Right atrium auricular region (tissue), 2 donors: ENCODE measurements at places on chromosomes 2 and 18. TPM values are rescaled to one million over a fixed set of nuclear protein-coding genes. Genes with fewer than 3 reads are reported as not detected.

Gene LGALSL
- 19.1 TPM for total RNA-seq

Gene NTSR2
- not detected for total RNA-seq

Gene CHAC2
- 4.3 TPM for total RNA-seq

GRCh38 chr2:120396013-120396860 is 50.3 kb downstream of the INHBB start:
- H3K27me3 ChIP-seq = no peaks in the 10 kb centered on the region
- H3K4me3 ChIP-seq = no peak overlapping the region
- H3K27ac ChIP-seq = no peak overlapping the region
- no peak for DNase-seq
- no peaks in the 10 kb centered on the region for H3K4me1 ChIP-seq

GRCh38 chr2:15449556-15450236 is 111.4 kb downstream of the NBAS start:
- peak overlapping the region; percentile 69 for H3K27ac ChIP-seq
- H3K36me3 ChIP-seq = no peaks in the 10 kb centered on the region
- H3K4me3 ChIP-seq = no peak overlapping the region
- H3K4me1 ChIP-seq = peaks cover 21% of the 10 kb centered on the region
- H3K27me3 ChIP-seq = no peaks in the 10 kb centered on the region
